ENCODE measurements at places on chromosomes 11 and 22.
A peak's percentile ranks its signal among the peaks of the same experiment; 100 is the strongest.

- DNase-seq, result peak; percentile 78
Measured at GRCh38 chr11:13462311-13462900, 616 bp downstream of the BTBD10 start.

DNA sequence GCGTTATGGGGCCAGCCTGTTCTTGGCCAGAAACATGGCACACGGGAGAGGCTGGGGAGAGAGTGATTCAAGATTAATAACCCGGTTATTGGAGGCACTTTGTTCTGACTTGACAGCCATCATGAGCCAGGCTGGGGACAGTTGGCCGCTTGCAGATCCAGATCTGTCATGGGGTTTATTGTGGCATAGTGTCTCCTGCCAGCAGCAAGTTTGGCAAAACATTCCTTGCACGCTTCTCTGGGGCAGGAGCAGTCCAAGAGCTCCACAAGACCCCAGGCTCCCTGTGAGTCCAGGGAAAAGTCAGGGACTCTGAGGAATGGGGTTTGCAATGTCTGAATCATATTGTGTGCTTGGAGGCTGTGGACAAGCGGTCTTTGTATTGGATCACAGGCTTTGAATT, 270.4 kb downstream of the MIAT start:
- no peak for DNase-seq

DNA sequence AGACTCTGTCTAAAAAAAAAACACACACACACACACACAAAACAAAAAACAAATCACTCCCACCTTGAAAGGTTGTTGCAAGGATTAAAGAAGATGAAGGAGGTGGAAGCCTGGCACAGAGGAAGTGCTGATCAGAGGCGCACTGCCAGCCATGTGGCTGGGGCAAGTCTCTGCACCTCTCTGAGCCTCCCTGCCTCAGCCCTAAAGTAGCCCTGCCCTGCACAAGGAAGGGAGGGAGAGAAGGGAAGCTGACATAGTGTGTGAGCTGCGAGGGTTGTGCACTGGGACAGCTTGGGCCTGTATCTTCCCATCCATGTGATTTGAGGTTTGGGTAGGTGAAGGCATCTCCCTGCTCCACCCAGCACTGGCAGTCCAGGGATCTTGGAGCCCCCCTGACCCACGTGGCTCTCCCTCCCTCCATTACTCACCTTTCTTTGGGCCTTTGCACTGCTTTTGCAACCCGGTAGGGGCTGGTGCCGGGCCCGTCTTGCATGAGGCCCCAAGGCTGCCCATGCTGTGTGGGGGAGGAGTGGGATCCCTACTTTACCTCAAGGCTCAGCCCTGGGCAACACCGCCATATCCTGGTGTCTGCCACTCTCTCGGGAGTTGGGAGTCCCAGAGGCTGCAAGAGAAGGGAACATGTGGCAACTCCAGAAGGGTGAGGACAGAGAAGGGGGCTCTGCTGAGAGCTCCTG, 30.5 kb downstream of the IFT27 start:
- no peak for DNase-seq

GRCh38 chr22:17779286-17780115, 5.2 kb upstream of the BID start:
- no peak for DNase-seq

- peak; percentile 61 for DNase-seq
Measured at GRCh38 chr11:88484873-88485621, 147.5 kb upstream of the CTSC start.

Measured in NCI-H82 (cell line).